ENCODE measurements at places on chromosomes 6 and 20.

DNA sequence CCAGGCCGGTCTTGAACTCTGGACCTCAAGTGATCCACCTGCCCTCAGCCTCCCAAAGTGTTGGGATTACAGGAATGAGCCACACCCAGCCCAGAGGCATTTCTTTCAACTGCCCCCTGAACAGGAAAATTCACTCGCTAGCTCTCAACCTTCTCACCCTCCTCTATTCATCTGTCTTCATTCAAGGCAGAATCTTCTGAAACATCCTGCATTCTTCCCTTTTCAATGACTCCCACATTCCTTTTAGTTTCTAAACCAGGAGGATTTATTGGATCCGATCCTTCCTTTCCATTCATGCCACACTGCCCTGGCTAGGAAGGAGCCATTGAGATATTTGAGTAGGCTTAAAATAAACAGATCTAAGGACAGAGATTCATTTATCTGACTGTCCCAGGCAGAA, 52.9 kb downstream of the C6orf52 start:
- no peak for DNase-seq

DNA sequence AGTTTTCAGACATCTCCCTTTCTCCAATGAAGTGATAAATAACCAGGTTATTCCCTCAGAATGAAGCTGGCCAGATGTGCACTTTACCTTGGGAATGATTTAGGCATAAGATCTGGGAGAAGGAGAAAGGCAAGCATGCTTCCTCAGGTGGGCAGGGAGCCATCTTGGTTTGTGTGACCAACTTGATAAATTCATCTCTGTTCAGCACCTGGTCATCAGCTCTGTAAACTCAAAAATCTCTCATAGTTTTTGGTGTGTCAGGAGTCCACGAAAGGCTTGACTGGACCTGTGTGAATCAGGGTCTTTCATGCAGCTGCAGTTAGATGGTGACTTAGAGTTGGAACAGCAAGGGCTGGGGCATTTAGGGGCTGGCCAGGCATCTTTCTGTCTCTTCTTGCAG, 24.5 kb downstream of the ENPP1 start:
- DNase-seq, result no peak

GRCh38 chr20:611843-612185, 1.7 kb upstream of the TCF15 start:
- no peak for DNase-seq

- DNase-seq, result no peak
Measured at GRCh38 chr6:168988801-168989200, 264.8 kb downstream of the THBS2 start.

DNA sequence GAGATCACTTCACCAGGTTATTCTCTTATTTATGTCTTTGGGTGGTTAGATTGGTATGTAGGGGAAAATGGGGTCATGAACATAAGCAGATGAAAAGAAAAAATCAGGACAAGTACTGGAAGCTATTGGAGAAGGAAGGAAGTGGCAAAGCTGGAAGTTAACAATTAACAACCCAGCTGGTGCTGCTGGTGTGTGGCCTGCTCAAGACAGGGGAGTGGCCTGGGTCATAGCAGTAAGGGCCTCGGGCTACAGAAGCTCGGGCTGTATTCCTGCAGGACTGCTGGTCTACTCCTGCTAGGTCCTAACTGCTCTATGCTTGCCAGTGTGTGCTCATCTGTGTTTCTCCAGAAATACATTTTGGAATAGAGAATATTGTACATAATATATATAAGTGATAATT, 19.6 kb downstream of the MYLIP start:
- no peak for DNase-seq

DNA sequence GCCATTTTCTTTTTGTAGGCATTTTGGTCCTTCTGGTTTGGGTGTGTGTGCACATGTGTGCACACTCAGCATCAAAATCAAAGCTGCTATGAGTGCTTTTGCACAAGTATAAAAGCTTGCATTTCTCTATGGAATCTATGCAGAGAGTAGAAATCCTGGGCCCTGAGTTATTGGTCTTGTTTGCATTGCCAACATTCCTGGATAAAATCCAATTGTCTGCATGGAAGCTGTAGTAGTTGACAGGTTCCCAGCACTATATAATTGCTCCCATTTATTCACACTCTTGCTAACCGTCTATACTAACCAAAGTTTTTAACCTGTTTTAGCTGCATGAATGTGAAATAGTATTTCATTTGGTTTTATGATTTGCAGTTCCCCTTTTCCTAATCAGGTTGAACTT, 277.0 kb downstream of the FOXA2 start:
- DNase-seq, result no peak

GRCh38 chr6:101662111-101662897, 268.8 kb downstream of the GRIK2 start:
- DNase-seq, result no peak
